ENCODE measurements at places on chromosomes 3 and 15.

- DNase-seq, result no peak
Measured at GRCh38 chr15:78301828-78302227, 2.4 kb upstream of the SKIC8 start.

DNA sequence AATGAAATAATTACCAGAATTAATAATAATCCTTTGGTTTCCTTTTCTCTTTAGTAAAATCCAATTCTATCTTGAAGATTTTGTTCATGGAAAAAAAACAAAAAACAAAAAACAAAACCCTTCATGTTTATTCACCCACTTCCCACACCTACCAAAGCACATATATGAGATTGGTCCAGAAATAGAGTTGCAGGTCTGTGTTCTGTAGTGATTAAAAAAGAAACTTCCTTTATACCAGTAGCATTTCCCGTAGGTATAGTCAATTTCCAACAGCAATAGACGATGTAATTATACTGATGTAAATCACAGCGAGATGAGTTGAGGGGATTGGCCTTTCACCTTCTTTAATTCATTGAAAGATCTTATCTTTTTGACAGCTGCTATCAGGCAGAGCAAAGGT, 194.6 kb downstream of the SOX2 start:
- no peak for DNase-seq

- no peak for DNase-seq
Measured at GRCh38 chr3:18745472-18745871, 320.3 kb upstream of the SATB1 start.

- no peak for DNase-seq
Measured at GRCh38 chr15:70463453-70463834, 299.9 kb downstream of the UACA start.

DNA sequence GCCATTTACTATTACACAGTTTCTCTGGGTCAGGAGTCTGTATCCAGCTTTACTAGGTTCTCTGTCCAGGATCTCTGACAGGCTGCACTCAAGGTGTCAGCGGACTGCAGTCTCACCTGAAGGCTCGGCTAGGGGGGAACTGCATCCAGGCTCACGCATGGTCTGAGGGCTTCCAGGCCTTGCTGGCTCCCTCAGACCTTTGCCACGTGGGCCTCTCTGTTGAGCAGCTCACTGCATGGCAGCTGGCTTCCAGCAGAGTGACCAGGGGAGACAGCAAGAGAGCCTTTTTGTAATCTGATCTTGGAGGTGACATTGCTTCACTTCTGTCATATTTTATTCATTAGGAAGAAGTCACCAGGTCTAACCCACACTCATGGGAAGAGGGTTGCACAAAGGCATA, 152.3 kb downstream of the CACNA2D3 start:
- no peak for DNase-seq

GRCh38 chr3:104102386-104102785, 1264.3 kb upstream of the ALCAM start:
- DNase-seq, result no peak

DNA sequence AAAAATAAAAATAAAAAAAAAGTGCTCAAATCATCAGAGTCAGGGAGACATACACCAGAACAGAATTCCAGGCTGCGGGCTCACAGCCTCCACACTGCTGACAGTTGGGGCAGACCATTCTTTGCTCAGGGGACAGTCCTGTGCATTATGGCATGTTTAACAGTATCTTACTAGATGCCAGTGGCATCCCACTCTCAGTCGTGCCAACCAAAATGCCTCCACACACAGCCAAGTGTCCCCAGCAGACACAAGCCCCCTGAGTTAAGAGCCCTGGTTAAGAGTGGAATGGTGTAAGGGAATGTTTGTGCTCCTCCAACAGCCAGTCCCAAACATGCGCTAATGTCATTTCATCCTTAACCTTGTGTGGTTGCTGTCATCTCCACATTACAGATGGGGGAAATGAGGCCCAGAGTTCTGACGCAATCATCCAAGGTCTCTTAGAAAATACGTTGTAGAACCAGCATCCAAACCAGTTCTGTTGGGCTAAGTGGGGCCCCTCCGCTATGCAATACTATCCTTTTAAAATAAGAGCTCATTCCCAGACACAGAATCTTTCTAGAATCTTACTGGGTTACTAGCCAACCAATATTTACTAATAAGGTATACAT, 26.0 kb downstream of the CFAP92 start:
- DNase-seq, result no peak

- no peak for DNase-seq
Measured at GRCh38 chr3:141455603-141456300, 31.1 kb upstream of the RASA2 start.

DNA sequence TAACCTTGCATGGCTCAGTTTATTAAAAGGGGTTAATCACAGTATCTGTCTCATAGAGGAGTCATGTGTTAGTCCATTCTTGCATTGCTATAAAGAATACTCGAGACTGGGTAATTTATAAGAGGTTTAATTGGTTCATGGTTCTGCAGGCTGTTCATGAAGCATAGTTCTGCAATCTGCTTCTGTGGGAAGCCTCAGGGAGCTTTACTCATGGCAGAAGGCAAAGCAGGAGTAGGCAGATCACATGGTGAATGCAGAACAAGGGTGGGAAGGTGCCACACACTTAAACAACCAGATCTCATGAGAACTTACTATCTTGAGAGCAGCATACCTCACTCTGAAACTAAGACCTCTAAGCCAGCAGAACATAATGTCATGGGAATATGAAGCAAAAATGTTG, 42.2 kb upstream of the PTX3 start:
- no peak for DNase-seq

- DNase-seq, result no peak
Measured at GRCh38 chr3:150370999-150371398, 37.1 kb upstream of the TSC22D2 start.

GRCh38 chr15:95448531-95449229, 881.8 kb upstream of the NR2F2 start:
- no peak for DNase-seq

DNA sequence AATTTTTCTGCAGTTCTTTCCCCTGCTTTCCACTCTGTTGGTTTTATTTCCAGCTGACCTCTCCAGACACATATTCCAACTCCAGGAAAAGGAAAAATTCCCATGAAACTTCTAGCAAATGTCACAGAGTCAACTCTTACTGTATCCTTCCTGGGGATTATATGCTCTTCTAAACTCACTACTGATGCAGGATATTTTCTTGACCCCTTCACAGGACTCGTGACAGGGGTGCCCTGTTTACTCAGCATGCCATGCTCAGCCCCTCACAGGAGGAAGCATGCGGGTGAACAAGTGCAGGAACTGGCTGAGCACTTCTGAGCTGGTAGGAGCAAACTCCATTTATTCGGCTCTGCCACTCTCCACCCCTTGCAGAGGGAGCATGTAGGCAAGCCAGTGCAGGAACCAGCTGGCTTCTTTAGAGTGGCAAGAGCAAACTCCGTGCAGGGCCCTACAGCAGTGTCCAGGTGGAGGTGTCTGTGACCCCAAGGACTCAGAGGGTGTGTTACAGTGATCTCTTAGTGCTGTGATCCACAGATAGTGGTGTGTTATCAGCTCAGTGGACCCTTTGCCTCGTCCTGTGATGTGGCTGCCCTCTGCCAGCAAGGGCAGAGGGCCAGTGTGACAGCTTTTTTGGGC, 413.6 kb upstream of the GRM7 start:
- no peak for DNase-seq

- DNase-seq, result no peak
Measured at GRCh38 chr15:42880121-42880520, 40.5 kb downstream of the TTBK2 start.

DNA sequence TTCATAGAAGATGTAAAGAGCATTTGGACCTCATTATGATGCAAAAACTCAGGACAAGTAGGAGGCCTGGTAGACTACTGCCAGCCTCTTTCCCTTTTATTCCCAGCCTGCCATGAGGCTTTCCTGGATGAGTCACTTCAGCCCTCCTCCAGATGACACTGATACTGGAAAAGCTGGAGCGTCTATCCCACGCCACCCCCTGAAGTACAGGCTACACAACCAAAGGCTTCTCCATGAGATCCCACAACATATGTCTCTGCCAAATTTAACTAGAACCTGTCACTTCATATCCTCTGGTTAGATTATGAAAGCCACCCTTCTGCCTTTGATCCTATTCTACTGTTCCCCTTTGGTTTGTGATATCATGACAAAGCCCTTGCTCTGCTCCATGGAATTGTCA, 56.1 kb upstream of the CPNE4 start:
- no peak for DNase-seq

- no peak for DNase-seq
Measured at GRCh38 chr3:8954938-8955763, 8.1 kb downstream of the RAD18 start.

- DNase-seq, result no peak
Measured at GRCh38 chr15:69131362-69132220, 28.8 kb upstream of the GLCE start.
